GM23248 (cell line): ENCODE measurements at places on chromosomes 5 and 9. TPM values are rescaled to one million over a fixed set of nuclear protein-coding genes. Genes with fewer than 3 reads are reported as not detected.

The QRFP gene
- total RNA-seq: not detected in 2 replicates

The TRIM36 gene
- total RNA-seq: 0.13 TPM in 1 of 2 replicates, not detected in the other

The PITX1 gene
- total RNA-seq: not detected in 2 replicates

The PSAT1 gene
- 368 and 376 TPM in 2 replicates for total RNA-seq

The REXO4 gene
- 17.3 and 26.9 TPM in 2 replicates for total RNA-seq

The TAF11L8 gene
- not detected in 2 replicates for total RNA-seq

The NEUROG1 gene
- total RNA-seq: not detected in 2 replicates
